ENCODE measurements at places on chromosomes 5 and 9.

GRCh38 chr9:112867275-112867991, 23.2 kb downstream of the SLC46A2 start:
- peak; percentile 53 for DNase-seq

- no peak for DNase-seq
Observed at GRCh38 chr9:133734590-133735414, 3.4 kb downstream of the SARDH start.

DNA sequence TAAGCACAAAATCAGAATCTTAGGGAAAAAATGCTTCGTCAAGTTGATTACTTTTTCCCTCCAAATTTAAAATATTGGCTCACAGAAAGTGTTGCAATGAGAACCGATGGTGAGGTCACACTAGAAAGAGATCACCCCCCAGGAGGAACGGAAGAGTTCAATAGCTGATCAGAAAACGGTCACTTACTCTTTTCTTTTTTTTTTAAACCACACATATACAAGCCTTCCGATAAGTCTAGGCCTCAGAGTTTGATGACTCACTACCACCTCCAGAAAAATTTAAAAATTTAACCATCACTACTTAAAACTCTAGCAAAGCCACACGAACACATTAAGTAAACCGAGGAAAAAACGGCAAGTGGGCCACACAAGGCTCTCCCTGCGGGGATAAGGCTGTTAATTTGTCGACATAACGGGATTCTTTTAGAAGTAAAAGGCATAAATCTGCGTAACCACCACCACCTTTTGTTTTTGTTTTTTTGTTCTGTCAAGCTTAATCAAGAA, 1.2 kb downstream of the SURF4 start:
- no peak for DNase-seq

DNA sequence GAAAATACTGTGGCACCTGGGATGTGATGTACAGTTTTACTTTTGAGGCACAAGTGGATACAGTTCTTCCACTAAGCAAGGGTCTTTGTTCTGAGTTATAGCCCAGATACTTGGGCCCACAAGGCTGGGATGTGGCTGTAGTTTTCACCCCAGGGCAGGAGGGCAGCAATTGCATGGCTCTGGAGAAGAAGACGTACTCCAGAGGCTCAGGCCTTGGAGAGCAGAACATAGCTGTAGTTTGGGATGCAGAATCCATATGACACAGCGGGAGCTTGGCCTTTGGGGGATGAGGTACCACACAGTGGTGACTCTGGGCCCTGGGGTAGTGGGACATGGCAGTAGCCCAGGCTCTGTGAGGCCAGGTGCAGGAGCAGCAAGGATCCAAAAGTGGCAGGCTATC, 110.8 kb upstream of the FSTL4 start:
- DNase-seq, result no peak

DNA sequence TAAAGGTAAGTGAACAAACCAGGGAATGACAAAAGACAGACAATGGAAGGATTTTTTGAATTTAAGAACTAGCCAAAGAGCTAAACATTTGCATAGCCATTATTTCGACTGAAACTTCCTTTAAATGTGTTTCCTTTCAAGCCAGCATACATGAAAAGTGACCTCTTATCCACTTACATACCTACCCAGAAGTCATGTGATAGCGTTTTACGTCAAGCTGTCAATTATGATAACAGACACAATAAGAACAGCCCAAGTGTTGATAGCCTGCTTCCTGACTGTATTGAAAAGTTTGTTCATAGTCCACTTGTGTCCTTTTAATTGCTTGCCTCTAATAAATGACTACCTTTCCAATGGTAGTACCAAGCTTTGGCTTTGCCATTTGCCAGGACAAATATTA, 206.0 kb downstream of the NFIB start:
- DNase-seq, result no peak

- DNase-seq, result no peak
Observed at GRCh38 chr9:111904891-111905291, 8.3 kb downstream of the UGCG start.

- DNase-seq, result no peak
Observed at GRCh38 chr5:2685651-2686272, 65.7 kb downstream of the IRX2 start.

GRCh38 chr9:89835666-89836065, 230.9 kb downstream of the GADD45G start:
- DNase-seq, result no peak

DNA sequence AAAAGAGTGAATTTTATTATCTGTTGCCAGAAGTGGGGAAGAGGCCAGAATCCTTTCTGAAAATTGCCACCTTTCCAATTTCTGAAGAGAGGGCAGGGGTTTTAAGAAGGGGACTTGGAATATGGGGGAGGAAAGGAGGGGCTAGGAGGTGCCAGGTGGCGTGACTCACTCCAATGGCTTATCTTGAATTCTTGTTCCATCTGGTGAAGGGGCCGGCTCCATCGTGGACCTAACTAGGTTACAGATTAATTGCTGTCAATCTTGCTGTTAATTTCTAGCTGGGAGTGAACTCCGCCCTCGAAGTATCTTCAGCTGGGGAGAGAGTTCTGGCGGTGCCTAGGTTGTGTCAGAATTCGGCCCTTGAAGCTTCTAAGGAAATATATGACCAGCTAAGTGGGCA, 138.7 kb downstream of the YTHDC2 start:
- DNase-seq, result no peak

- DNase-seq, result no peak
Observed at GRCh38 chr5:161547406-161547737, 847 bp upstream of the GABRB2 start.

- no peak for DNase-seq
Observed at GRCh38 chr9:126107693-126108092, 218.9 kb upstream of the MVB12B start.

- DNase-seq, result no peak
Observed at GRCh38 chr5:135694012-135694411, 115.2 kb upstream of the CXCL14 start.

DNA sequence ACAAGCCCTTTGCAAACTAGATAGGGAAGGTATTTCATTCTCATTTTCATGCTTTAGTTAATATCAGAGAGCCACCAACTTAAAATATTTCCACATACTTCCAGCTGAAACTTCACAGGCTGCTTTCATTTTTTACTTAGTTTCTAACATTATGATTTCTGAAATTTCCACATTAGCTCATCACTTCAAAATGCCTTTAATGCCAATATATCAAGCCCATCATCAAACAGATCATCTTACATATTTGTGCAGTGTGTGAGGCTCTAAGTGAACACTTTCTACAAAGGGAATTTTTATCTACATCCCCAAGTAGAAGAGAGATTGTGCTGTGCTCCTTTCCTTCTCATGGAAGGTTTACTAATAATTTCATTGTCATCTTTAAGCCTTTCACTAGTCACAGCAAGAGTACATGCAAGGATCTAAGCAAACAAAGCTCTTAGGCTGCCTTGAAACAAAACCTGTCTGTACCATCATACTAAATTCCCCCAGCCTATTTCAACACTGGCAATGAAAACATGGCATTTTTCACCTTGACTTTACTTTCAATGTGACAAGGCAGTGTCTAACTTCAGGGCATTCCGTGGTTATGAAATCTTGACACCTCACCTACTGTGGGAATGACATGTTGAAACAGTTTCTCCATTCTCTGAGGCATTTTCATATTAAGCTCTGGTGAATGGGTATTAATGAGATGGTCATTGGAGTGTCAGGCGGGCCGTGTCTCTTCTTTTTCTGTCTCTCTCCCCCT, 45.4 kb downstream of the PPP2R2B start:
- no peak for DNase-seq

- DNase-seq, result no peak
Observed at GRCh38 chr5:77311214-77311571, 100.7 kb downstream of the PDE8B start.

GRCh38 chr9:135905380-135906258, 1.7 kb downstream of the CAMSAP1 start:
- no peak for DNase-seq

GRCh38 chr5:9621379-9621903, 8.7 kb downstream of the TAS2R1 start:
- DNase-seq, result no peak

DNA sequence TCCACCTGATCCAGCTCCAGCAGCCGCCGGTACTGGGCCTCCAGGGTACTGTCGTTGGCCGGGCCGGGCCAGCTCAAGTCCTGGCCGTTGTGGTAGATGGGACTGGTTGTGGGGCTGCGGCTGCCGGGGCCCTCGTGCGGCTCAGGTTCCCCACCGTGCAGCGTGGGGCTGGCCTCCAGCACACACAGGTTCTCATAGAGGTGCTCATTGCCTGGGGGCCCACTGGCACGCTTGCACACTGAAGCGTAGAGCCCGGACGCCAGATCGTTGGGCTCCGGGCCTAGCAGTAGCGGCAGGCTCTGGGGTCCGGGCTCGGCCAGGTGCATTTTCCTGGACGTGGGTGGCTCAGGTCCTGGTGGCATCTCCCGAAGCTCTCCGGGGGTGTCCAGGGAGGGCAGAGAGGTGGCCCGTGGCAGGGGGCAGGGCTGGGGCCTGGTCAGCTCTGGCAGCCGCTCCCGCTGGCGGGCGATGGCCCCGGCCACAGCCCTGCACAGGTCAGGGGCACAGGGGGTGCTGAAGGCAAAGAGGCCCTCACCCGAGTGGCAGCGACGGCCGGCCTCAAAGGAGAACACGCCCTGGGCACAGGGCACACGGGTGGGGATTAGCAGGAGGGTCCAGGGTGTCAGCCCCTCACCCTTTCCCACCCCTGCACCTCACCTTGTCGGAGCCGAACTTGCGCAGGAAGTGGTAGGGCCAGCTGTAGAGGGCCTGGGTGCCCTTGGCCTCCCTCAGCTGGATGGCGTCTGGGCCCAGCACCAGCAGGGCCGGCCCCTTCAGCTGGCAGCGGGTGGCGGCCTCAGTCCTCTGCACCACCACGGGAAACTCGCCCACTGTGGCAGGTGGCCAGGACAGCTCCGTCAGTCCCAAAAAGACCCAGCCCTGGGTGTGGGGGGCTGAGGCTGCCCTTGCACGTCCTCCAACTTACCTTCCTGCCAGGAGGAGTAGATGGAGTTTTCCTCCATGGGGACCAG, 5.3 kb downstream of the DOK3 start:
- DNase-seq, result no peak

GRCh38 chr5:172213126-172213525, 19.2 kb downstream of the EFCAB9 start:
- no peak for DNase-seq

- DNase-seq, result peak; percentile 41
Observed at GRCh38 chr5:97534166-97534565, 351.1 kb upstream of the RIOK2 start.

DNA sequence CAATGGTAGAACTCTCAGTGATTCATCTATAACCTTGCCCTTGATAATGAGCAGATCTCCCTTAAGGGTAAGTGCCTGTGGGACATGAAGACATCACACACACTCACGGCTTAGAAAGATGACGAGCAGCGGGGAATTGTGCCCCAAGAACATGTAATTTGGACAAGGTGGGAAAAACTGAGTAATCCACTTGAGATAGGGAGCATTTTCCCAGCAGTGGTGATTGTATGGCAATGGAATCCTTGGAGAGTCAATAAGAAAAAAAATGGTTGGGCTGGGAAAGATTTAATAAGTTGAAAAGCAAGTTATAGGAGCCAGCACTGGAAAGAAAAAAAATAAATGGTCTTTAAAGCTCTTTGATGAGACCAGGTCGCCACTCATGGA, 193.1 kb downstream of the GLIS3 start:
- DNase-seq, result no peak

All from GM10248 (cell line).